Dermis blood vessel endothelial cell (primary cell): ENCODE measurements at places on chromosomes 12 and 14.
A peak's percentile ranks its signal among the peaks of the same experiment; 100 is the strongest.

DNA sequence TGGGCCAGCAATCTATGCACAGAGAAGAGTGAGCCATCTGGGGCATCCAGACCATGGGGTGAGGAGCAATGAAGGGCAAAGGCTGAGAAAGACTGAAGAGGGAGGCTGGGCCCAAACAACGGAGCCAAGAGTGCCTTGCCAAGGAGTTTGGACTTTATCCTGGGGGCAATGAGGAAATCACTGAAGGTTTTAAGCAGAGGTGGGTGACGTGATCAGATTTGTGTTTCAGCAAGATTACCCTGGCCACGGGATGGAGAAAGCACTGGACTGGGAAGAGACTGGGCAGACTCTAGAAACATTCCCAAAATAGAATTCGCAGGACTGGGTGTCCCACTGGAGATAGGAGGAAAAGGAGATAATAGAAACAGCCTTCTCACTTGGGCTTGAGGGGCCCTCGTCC lies 65.3 kb downstream of the DPF3 start:
- DNase-seq = no peak

DNA sequence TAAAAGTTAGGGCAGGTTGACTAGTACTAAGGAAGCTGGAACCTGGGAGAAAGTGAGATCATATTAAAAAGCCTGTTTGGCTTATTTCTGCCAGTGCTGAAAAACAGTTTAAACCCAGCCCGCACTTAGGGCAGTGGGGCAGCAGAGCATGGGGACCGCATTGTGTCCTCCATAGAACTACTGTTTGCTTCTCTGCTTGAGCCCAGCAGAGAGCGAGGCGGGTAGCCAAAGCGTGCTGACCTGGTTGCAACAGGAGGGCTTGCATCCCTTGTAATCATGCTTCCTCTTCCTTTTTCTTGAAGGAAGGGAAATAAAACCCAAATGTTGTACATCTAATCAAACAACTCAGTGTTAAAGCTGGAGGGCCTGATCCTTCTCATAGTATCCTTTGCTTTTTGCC lies 82.5 kb upstream of the HOXC13 start:
- no peak for DNase-seq

- DNase-seq = peak; percentile 86
Observed at GRCh38 chr12:123126294-123127181, 24.4 kb downstream of the PITPNM2 start.

DNA sequence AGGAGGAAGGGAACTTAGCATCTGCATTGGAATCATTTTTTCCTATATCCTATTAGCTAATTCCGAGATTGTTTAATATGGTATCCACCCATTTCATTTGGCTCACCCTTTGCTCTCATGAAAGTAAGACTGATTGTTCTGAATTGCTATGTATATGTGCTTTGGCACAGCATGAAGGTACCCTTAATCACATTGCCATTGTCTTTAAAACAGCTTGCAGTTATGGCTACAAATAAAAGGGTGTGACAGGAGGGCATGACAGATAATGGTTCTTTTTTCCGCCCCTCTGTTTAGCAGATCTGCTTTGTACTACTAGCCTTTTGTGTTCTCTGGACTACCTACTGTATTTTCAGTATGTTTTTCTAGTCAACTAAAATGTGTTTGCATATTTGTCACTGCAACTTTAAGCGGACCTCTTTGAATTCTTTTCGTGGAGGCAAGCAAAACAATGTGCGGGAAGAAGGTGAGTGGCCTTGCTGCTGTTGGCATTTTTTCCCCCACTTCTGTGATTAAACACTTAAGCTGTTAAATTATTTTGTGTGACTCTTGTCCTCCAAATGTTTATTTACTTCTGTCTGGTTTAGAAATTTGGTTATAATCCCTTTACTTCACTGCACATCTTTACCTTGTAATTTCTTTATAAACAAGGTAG lies 35.8 kb downstream of the FBXO34 start:
- peak; percentile 75 for DNase-seq

- peak; percentile 67 for DNase-seq
Observed at GRCh38 chr14:78605897-78606500, 435.8 kb downstream of the NRXN3 start.

DNA sequence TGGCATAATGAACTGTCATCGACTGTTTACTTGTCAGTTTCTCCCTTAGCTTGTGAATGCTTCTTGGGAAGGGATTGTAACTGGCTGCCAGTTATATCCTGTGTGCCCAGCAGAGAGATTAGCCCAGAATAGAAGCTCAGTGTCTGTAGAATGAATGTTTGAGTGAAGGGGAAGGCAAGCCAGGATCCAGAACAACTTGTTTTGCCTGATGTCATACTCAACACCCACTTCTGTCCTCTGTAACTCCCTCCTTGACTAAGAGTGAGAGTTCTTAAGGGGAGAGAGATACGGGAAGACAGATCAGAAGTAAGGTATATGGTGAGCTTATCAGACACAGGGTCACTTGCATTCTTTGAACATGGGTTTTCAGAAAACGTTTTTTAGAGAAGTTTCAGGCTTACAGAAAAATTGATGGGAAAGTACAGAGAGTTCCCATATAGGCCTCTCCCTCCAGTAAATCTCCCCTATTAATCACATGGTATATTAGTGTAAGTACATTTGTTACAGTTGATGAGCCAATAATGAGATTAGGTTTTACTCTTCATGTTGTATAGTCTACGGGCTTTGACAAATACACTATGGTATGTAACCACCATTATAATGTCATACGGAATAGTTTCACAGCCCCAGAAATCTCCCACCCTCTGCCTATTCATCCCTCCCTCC lies 5.6 kb upstream of the SPPL3 start:
- no peak for DNase-seq

DNA sequence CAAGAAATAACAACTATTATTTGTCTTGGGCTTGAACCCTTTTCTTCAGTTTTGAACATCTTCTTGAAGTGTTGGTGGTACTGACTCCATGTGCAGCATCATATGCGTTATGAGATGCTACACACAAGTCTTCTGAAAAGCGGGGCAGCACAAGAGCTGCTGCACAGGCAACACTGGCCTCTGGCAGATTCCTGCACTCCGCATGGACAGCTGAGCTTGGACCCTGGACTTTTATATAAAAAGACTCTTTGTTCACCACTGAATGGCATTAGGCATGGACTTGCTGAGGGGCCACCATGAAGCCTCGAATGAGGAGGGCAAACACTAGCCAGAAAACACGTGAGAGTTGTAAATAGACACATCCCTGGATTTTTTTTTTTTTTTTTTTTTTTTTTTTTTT lies 210.8 kb upstream of the NPAS3 start:
- DNase-seq = no peak

DNA sequence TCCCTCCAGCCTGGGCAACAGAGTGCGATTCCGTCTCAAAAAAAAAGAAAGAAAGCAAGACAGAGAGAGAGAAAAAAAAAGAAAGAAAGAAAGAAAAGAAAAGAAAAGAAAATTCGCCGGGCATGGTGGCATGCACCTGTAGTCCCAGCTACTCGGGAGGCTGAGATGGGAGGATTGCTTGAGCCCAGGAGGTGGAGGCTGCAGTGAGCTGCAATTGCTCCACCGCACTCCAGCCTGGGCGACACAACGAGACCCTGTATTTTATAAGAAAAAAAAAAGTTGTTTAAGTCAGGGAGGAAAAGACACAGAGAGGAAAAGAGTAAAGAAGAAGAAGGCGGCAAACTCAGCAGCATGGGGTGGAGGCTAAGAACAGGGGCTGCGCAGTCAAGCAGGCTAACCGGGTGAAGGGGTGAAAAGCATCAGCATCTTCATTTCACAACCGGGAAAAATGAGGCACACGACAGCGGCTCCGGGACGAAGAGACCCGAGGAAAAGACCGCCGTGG lies 557 bp upstream of the FICD start:
- no peak for DNase-seq

- no peak for DNase-seq
Observed at GRCh38 chr12:44184499-44185206, 348.8 kb downstream of the TMEM117 start.

- no peak for DNase-seq
Observed at GRCh38 chr14:89291351-89291940, 125.6 kb downstream of the FOXN3 start.

DNA sequence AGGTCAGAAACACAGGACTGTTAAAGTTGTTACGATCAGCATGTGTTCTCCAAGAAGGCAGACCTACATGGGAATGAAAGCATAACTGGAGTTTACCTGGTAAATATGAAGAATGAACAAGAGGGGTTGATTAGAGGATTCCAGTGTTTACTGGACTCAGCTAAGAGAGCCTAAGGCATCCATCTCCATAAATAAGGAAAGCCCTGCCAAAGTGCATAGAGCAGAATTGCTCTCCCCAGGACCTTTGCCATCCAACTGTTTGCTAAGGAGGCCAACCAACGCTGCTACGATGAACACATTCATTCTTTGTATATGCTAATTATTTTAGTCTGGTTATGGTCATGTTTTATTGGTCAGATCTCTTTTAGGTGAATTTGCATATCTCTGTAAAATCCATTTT lies 17.1 kb upstream of the PAWR start:
- DNase-seq = no peak

GRCh38 chr12:27462151-27462694 lies 15.7 kb downstream of the SMCO2 start:
- peak; percentile 71 for DNase-seq

DNA sequence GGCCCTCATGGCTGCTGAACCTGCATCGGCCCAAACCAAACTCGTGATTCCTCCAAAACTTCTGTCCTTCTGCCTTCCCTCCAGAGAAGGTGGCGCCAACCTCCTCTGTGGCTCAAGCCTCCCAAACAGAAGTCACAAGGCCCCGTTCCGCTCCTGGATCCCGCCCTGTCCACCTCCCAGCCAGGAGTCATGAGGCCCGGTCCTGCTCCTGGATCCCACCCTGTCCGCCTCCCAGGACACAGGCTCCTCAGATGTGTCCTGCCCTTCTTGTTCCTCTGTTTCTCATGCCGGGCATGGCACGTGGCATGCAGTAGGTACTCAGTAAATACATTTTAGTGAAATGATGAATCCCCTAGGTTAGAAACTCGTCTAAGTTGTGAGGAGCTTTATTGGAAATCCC lies 94.2 kb upstream of the SFSWAP start:
- DNase-seq = no peak

GRCh38 chr14:90109858-90110257 lies 48.1 kb downstream of the KCNK13 start:
- peak; percentile 6 for DNase-seq

GRCh38 chr12:29207120-29207519 lies 58.0 kb downstream of the FAR2 start:
- peak; percentile 64 for DNase-seq

GRCh38 chr12:42299392-42300308 lies 26.2 kb downstream of the ZCRB1 start:
- DNase-seq = no peak

- peak; percentile 21 for DNase-seq
Observed at GRCh38 chr14:88233915-88234314, 89.2 kb downstream of the KCNK10 start.

DNA sequence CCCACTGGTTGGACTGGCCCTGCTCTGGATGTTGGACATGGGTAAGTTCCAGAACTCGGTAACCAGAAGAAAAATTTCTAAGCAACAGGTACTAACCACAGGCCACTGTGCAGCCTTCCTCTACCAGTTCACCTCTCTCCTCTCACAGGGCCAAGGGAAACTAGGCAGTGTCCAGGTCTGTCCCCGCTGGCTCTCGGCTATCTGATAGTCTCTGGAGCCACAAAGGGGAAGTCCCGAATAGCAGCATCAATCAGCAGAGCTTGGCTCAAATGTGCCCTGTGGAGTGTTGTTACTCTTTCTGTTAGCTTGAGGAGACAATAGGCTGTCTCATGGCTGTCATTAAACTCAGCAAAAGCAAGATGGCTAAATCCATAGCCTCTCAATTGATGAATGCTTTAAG lies 73.2 kb downstream of the TSPAN11 start:
- no peak for DNase-seq

DNA sequence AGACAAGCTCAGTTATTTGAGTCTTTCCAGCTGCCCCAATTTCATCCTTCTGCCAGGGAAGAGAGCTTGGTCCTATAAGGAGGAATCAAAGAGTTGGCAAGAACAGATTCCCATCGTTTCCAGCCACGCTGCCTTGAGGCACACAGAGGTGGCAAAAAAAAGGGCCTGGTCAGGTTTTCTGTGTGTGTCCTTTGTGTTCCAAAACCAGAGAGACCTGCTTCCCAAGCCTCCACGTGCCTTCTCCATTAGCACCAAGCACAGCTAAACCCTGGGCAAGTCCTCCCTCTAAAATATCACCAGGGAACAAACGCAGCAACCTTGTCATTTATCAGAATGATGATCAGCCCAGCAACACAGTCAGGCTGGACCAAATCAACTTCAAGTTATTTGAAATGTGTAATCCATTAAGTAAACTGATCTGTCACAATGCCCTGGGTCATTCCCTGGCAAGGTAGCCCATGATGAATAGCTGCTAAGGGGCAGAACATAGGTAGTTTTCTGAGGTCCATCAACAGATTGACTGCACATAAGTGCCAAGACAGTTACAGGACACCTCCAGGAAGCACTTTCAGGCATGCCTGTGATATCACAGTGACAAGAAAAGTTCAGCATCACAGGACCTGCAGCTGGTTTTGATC lies 28.6 kb upstream of the C12orf42 start:
- no peak for DNase-seq

- DNase-seq = no peak
Observed at GRCh38 chr12:115791331-115791730, 486.2 kb downstream of the MED13L start.

- peak; percentile 78 for DNase-seq
Observed at GRCh38 chr14:36070031-36070719, 106.3 kb downstream of the PTCSC3 start.

DNA sequence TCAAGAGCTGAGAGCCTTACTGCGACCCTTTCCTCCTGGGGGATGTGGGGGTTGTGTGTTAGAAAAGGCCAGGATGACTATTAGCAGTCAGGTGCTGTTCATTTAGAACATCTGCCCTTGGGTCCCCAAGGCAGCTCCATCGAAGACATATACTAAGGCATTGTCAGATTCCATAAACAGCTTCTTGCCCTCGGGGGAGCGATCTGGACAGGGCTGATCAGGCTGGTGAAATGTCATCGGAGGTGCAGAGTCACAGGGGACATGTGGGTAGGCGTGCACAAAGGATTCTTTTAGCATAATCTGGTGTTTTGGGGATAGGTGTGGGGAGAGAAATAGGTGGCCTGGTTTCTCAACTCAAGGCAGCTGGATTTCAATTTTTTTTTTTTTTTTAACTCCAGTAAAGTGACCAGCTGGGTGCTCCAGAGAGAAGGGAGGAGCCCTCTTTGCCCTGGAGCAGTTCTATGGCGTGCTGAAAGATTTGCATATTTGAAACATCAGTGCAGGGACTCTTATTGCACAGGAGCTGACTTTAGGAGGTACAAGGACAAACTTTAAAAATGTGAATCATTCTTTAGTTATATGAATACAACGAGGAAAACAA lies 160.1 kb downstream of the SUDS3 start:
- no peak for DNase-seq

GRCh38 chr12:89948271-89949175 lies 239.9 kb upstream of the ATP2B1 start:
- peak; percentile 18 for DNase-seq

- DNase-seq = no peak
Observed at GRCh38 chr14:31567655-31568054, 6.5 kb downstream of the NUBPL start.

GRCh38 chr12:10732549-10732948 lies 9.4 kb upstream of the YBX3 start:
- no peak for DNase-seq
